ENCODE measurements at places on chromosomes 2 and 18.
A peak's percentile ranks its signal among the peaks of the same experiment; 100 is the strongest.

- DNase-seq, result no peak
Measured at GRCh38 chr2:127642706-127643438, 3.1 kb upstream of the GPR17 start.

- no peak for DNase-seq
Measured at GRCh38 chr18:9029131-9029530, 73.4 kb upstream of the NDUFV2 start.

GRCh38 chr2:157777427-157777826, 98.7 kb downstream of the ACVR1 start:
- DNase-seq, result peak; percentile 71

- no peak for DNase-seq
Measured at GRCh38 chr2:102033750-102034682, 42.3 kb downstream of the IL1R2 start.

- no peak for DNase-seq
Measured at GRCh38 chr2:200650195-200650594, 64.4 kb downstream of the AOX1 start.
